ENCODE measurements at places on chromosomes 3 and 15.

GRCh38 chr15:57146506-57147201, 228.2 kb downstream of the TCF12 start:
- peak; percentile 39 for DNase-seq

- no peak for DNase-seq
Observed at GRCh38 chr15:39130556-39131379, 450.1 kb upstream of the THBS1 start.

- DNase-seq = no peak
Observed at GRCh38 chr3:1007866-1008265, 85.0 kb upstream of the CNTN6 start.

DNA sequence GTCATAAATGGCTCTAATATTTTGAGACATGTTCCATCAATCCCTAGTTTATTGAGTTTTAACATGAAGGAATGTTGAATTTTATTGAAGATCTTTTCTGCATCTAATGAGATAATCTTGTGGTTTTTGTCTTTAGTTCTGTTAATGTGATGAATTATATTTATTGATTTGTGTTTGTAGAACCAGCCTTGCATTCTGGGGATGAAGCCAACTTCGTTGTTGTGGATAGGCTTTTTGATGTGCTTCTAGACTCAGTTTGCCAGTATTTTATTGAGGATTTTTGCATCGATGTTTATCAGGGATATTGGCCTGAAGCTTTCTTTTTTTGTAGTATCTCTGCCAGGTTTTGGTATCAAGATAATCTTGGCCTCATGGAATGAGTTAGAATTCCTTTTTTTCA, 72.0 kb upstream of the CD96 start:
- DNase-seq = no peak

- no peak for DNase-seq
Observed at GRCh38 chr15:58628206-58628947, 121.1 kb downstream of the ADAM10 start.

- DNase-seq = no peak
Observed at GRCh38 chr3:58299839-58300516, 6.1 kb upstream of the RPP14 start.

- DNase-seq = no peak
Observed at GRCh38 chr15:45855210-45855906, 220.5 kb downstream of the SQOR start.

DNA sequence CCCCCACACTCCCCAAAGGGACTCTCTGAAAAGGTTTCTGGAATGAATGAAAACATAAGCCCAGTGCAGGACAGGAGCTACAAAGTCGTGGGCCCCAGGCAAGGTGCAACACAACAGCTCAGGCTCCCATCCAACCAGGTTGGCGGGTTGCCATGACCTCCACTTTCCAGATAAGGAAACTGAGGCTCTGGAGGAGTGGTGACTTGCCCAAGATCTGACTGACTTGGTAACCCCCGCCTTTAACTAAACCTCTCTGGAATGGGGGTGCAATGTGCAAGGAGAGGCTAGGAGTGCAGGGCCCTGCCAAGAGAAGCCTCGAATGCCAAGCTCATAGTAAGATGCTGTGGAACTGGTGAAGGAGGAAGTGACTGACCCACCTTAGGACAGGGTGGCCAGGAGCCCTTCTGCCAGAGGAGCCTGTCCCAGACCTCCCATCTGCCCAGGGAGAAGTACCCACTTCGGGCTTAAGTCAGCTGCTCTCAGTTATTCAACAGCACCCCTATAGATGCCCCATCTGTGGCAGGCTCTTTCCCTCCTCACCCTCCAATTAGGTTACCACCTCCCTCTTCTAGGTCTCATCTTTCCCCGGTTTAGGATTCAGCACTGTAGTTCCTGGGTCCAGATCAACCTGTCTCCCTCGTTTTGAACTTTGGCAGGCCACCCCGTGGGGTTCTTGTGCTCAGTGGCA, 553 bp upstream of the TNNC1 start:
- no peak for DNase-seq

DNA sequence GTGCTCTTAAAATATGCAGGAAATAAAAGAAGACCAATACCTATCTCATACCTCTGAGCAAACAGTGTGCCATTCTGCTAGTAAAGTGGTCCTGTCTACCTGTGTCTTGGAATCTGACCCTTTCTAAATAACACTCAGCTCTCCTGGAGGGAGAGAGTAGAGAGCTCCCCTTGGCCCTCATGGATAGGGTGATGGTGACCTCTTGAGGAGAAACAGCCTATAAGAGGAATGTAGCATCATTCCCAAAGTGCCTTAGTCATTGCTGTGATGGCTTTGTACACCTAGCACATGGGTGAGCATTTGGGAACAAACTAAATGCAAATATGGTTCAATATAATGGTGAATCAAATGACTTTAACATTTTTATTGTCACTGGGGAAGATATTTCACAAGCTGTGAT, 10.0 kb downstream of the SNTN start:
- DNase-seq = no peak

- DNase-seq = no peak
Observed at GRCh38 chr3:36993326-36994283, at the start of gene MLH1. MLH1 (plus strand) TSS chr3:36993518; CDS start chr3:36993548, 30 bp downstream.

DNA sequence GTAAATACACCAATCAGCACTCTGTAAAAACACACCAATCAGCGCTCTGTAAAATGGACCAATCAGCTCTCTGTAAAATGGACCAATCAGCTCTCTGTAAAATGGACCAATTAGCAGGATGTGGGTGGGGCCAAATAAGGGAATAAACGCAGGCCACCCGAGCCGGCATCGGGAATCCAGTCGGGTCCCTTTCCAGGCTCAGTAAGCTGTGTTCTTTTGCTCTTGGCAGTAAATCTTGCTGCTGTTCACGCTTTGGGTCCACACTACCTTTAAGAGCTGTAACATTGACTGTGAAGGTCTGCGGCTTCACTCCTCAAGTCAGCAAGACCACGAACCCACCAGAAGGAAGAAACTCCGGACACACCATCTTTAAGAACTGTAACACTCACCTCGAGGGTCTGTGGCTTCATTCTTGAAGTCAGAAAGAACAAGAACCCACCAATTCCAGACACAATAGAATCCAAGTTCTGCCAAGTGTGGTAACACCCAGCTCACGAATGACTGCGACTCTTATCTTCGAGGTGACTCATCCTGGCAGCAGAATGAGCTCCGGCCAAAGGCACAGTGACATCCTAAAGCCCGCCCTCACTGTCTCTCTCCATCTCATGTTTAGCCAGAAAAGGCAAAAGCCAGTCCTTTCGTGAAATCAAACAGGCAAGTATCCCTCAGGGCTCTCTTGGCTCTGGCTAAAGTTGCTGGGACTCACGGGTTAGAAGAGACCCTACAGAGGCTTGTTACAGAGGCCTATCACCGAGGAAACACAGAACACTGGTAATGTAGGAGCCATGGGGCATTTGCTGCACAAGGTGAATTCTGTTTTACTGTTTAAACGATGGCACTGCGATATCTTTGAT, 155.2 kb downstream of the FAM43A start:
- no peak for DNase-seq

GRCh38 chr15:76787273-76787672, 117.9 kb downstream of the SCAPER start:
- no peak for DNase-seq

DNA sequence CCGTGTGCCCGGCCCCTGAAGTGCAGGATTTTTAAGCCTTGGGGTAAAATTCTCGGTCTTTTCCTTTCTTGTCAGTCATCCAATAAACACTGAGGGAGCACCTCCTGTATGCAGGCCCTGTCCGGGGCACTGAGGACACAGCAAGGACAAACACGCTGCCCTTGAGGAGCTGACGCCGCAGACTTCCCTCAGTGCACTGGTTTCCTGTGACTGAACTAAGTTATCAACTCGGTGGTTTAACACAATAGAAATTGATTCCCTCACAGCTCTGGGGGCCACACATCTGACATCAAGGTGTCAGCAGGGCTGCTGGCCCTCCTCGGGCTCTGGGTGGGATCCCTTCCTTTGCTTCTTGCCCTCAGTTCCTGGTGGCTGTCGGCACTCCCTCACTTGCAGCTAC, 65.1 kb downstream of the ZNF445 start:
- DNase-seq = no peak

- DNase-seq = no peak
Observed at GRCh38 chr15:52448011-52448890, 80.4 kb downstream of the MYO5A start.

GRCh38 chr15:48671103-48672022, 25.9 kb upstream of the FBN1 start:
- DNase-seq = no peak

- DNase-seq = no peak
Observed at GRCh38 chr3:146222204-146223046, 28.5 kb downstream of the PLSCR4 start.

GRCh38 chr3:187750513-187751123, 5.3 kb upstream of the BCL6 start:
- DNase-seq = no peak

- DNase-seq = no peak
Observed at GRCh38 chr15:88089024-88089620, 167.4 kb downstream of the NTRK3 start.

- no peak for DNase-seq
Observed at GRCh38 chr3:156201411-156202405, 81.3 kb downstream of the KCNAB1 start.

- DNase-seq = no peak
Observed at GRCh38 chr15:58501636-58502188, 69.9 kb downstream of the LIPC start.

DNA sequence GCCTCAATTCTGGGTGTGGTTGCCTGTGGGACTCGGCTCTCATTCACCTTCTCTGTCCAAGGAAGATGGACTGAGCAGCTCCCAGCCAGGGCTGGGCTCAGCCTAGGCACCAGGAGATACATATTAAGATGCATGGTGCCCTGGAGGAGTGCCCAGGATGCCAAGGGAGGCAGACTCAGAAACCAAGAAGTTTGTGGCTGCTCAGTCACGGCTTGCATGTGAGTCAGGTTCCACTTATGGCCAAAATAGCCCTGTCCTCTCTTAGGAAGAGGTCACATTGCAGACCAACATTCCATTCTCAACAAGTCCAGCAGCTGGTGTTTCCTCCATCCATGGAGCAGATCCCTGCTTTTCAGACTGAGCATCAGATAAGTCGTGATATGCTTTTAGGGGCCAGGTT, 21.8 kb downstream of the CDCP1 start:
- no peak for DNase-seq

GRCh38 chr3:186986816-186987215, 56.5 kb downstream of the ST6GAL1 start:
- DNase-seq = no peak

- no peak for DNase-seq
Observed at GRCh38 chr15:24862726-24863521, 91.9 kb upstream of the SNRPN start.

- DNase-seq = no peak
Observed at GRCh38 chr15:68789534-68790241, 31.0 kb downstream of the ANP32A start.

DNA sequence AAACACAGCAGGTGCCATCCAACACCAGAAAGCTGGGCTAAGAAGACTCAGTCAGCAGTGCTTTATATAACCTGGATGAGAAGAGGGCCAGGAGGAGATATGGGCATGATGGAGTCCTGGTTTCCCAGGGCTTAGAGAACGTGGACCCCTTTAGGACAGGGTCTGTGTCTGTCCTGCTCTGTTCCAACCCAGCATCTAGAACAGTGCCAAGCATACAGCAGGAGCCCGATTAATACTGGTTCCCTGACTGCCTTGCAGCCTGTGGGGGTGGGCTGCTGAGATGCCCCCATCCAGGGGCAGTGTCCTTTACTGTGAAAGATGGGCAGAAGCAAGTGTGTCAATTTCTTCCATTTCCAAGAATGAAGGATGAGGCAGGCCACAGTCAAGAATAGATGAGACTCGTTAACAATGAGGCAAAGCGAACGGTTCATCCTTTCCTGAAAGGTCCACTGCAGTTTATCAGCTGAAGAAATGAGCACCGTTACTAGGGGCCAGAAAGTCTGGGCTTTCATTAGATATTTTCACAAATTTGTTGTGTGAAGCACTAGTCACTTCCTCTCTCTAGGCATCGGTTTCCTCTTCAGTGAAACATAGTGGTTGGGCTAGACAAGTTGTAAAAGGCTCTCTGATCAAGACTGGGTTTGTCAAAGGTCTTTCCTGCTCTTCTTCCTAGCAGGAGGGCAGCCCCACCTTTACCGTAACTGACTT, 72.0 kb upstream of the HERC1 start:
- DNase-seq = no peak

- DNase-seq = no peak
Observed at GRCh38 chr15:62299541-62299940, 134.5 kb upstream of the C2CD4B start.

GRCh38 chr15:96349034-96349856, 18.7 kb downstream of the NR2F2 start:
- no peak for DNase-seq

- DNase-seq = no peak
Observed at GRCh38 chr15:28208583-28208982, 109.5 kb upstream of the OCA2 start.

DNA sequence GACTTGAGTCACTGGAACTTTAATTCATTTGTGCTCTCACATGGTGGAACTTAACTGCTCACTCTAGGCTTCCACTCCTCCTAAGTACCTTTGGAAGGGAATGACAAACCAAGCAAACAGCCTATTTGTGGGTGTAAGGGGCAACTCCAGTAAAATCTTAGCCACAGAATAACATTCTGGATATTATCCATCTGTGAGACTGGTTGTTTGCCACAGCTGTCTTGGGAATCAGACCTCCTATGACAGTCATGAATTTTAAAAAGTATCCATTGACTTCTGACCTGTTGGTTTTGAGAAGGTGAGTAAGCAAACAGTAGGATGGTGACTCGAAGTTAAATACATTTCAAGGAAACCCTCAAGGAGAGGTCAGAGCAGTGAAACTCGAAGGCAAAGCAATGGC, 147.3 kb upstream of the CDIN1 start:
- no peak for DNase-seq

- no peak for DNase-seq
Observed at GRCh38 chr3:132399054-132399929, 18.0 kb upstream of the DNAJC13 start.

- no peak for DNase-seq
Observed at GRCh38 chr15:64562003-64562640, 101.7 kb downstream of the ZNF609 start.

GRCh38 chr3:33883951-33884561, 85.6 kb downstream of the PDCD6IP start:
- no peak for DNase-seq

- DNase-seq = no peak
Observed at GRCh38 chr3:107373896-107374295, 3.3 kb upstream of the CCDC54 start.

DNA sequence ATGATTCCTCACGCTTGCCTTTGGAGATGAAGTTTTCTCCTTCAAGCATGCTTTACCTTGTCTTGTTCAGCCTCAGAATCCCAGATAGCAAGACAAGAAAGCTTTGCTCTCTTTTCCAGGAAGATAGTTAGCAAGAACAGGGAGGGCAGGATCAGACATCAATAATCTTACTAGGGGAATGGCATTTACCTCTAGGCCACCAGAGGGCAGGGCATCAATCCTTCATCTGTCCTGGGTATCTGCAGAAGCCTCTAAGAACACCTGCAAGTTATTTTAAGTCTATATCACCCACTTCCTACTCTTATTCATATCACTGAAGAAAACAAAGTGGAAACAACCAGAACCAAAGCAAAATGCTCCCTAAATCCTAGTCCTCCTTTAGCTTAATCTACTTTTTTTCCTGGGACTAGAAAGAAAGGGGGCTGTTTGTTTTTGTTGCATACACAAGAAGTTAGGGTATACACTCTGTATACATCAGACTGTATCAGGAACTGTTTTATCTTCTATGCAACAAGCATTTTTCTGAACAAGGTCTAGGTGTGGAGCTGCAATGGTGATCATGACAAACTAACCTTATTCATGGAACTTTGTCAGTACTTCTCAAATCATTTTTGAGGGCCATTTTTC, 862.5 kb downstream of the CADM2 start:
- DNase-seq = no peak

Data from NCI-H2171 (cell line).